ENCODE measurements at places on chromosomes 11 and 22.

GRCh38 chr22:18935889-18936529, at the start of gene PRODH:
Gene PRODH, minus strand, starts transcription at chr22:18936293. Its CDS starts 6 bp downstream, at chr22:18936287.
- no peaks in the 10 kb centered on the region for H3K36me3 ChIP-seq
- no peak for DNase-seq

DNA sequence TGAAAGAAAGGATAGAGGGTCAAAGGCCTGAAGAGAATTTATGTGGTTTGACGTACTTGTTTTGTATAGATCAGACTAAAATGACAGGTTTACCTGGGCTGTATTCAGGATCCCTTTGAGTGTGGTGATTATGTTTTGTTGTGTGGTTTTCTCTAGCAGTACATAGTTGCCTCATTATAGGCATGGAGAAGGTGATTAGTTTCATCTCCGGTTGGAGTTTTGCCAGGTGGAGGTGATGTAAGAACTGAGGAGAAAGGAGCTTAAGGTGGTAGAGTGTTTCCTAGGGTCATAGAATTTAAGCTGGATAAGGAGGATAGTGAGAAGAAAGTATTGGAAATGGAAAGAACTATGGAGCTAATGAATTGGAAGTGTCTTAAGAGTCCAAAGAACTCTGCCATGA, 229.0 kb downstream of the TMEM135 start:
- no peak overlapping the region for H3K27ac ChIP-seq
- DNase-seq, result no peak
- H3K27me3 ChIP-seq, result no peaks in the 10 kb centered on the region
- no peaks in the 10 kb centered on the region for H3K36me3 ChIP-seq
- H3K4me1 ChIP-seq, result peaks cover 10% of the 10 kb centered on the region

DNA sequence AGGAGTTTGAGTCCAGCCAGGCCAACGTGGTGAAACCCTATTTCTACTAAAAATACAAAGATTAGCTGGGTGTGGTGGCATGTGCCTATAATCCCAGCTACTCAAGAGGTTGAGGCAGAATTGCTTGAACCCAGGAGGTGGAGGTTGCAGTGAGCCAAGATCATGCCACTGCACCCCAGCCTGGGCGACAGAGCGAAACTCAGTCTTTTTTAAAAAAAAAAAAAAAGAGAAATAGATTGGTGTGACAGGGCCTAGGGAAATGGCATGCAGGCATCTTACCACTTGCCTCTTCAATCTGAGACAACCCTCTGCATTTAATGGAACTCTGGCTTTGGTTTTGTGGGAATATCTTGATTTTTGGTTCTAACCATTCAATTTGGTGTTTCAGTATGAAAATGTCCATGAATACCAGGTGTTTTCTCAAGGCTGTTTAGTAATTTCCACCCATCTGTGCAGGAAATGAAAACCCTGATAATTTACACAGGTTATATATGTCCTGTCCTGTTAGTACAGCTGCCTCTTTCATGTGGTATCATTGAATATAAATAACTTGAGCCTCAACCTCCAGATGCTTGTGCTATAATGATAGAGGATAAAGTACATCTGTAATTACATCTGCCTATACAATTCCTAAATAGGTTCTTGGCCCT, 8.4 kb downstream of the XBP1 start:
- peak overlapping the region; percentile 87 for H3K27ac ChIP-seq
- peaks cover 47% of the 10 kb centered on the region for H3K36me3 ChIP-seq
- no peak overlapping the region for H3K4me3 ChIP-seq
- peaks cover 43% of the 10 kb centered on the region for H3K4me1 ChIP-seq
- DNase-seq, result peak; percentile 61
- no peaks in the 10 kb centered on the region for H3K27me3 ChIP-seq

GRCh38 chr11:78063440-78064181, at the start of gene THRSP:
Gene THRSP, plus strand, starts transcription at chr11:78063861. Its CDS starts 21 bp downstream, at chr11:78063882.
- no peak within 1 kb of the TSS for H3K27ac ChIP-seq
- H3K36me3 ChIP-seq, result no peaks in the 10 kb centered on the region
- H3K4me3 ChIP-seq, result no peak within 1 kb of the TSS

GRCh38 chr22:50209893-50210292, 9.1 kb downstream of the SELENOO start:
- peak; percentile 89 for DNase-seq
- H3K4me3 ChIP-seq, result no peak overlapping the region
- H3K4me1 ChIP-seq, result peaks cover 51% of the 10 kb centered on the region
- H3K36me3 ChIP-seq, result peaks cover 32% of the 10 kb centered on the region
- H3K27ac ChIP-seq, result peak overlapping the region; percentile 87

GRCh38 chr11:80109031-80109430, 668.2 kb upstream of the TENM4 start:
- no peaks in the 10 kb centered on the region for H3K36me3 ChIP-seq
- no peak overlapping the region for H3K4me3 ChIP-seq
- no peaks in the 10 kb centered on the region for H3K27me3 ChIP-seq
- no peak for DNase-seq
- no peak overlapping the region for H3K27ac ChIP-seq
